SHP77 treated with DMSO at 0.1 percent for 48 hours (cell line): ENCODE measurements at places on chromosomes 2 and 18.

GRCh38 chr2:157216286-157216965 is 41.1 kb upstream of the GALNT5 start:
- DNase-seq, result no peak

GRCh38 chr2:45928946-45929345 is 277.5 kb downstream of the PRKCE start:
- DNase-seq, result no peak

- DNase-seq, result no peak
Observed at GRCh38 chr2:45778720-45779171, 127.3 kb downstream of the PRKCE start.

DNA sequence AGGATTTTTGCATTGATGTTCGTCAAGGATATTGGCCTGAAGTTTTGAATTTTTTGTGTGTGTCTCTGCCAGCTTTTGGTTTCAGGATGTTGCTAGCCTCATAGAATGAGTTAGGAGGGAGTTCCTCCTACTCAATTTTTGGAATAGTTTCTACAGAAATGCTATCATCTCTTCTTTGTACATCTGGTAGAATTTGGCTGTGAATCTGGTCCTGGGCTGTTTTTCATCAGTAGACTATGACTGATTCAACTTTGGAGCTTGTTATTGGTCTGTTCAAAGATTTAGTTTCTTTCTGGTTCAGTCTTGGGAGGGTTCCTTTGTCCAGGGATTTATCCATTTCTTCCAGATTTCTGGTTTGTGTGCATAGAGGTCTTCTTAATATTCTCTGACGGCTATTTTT is 166.7 kb downstream of the ST6GAL2 start:
- DNase-seq, result no peak

GRCh38 chr2:232779465-232779864 is 3.1 kb upstream of the KCNJ13 start:
- DNase-seq, result no peak

GRCh38 chr2:36800381-36800780 is 103.9 kb downstream of the VIT start:
- no peak for DNase-seq

GRCh38 chr2:239692362-239692851 is 291.6 kb upstream of the HDAC4 start:
- DNase-seq, result no peak

DNA sequence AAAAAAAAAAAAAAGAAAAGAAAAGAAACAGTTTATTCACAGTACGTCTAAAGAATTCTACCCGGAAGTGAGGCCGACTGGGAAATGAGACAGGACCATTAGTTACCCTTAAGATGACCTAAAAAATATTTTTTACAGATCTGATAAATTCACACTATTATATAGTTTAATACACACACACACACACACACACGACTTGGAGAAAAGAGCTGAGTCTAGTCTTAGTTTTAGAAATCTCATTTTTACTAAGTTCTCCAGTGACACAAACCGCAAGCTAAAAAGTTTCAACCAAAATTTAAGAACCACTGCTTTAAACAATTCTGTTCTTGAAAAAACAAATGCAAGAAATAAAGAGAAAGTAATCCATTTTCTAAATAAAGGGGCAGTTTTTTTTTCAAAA is 27.1 kb downstream of the ST3GAL5 start:
- no peak for DNase-seq

DNA sequence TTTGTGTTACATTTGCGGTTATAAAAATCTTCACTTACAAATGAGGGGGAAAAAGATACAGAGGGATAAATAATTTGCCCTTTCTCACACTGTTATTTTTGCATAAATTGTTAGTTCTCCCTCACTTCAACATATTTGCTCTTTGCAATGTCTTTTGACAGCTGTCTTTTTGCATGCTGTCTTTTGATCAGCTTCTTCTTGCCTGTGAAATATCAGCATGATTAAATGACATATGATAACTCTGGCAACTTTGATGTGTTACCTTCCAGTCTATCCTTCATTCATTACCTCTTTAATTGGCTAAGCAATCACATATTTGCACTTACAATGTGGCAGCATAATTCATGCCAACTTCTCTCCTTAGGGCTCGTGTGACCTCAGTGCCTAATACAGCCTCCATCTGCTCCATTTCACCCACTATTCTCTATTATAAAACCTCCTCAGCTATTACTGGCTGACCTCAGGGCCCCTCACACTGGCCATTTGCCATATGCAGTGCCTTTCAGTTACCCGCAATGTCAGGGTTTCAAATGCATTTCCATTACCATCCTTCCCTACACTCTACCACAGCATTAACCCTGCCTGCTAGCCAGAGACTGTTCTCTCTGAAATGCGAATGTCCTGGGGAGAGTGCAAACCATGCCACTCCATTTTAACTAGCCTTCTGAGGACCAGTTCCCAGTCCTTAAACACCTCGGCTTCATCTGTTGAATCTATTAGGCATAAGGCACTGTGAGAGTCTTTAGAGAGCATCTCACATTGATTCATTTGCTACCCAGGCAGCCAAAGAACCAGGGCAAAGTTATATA is 1056.6 kb upstream of the CHAC2 start:
- DNase-seq, result no peak

DNA sequence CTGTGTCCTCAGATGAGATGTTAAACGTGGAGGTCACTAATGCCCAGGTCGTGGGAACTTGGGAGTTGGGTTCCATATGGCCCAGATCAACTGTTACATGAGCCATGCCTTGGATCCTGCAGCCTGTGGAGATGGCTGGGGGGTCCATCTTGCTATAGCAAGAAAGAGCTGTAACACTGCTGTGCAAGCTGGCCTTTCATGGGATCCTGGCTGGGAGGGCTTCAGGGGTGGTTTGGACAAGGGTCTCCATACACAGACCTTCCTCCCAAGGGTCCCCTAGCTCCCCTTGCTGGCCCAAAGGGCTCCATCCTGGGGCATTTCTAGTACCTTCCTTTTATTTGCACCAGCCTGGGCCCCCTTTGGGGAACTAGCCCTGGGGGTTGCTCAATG is 337.7 kb downstream of the DYSF start:
- DNase-seq, result no peak

GRCh38 chr2:188046437-188046836 is 245.2 kb upstream of the GULP1 start:
- no peak for DNase-seq

DNA sequence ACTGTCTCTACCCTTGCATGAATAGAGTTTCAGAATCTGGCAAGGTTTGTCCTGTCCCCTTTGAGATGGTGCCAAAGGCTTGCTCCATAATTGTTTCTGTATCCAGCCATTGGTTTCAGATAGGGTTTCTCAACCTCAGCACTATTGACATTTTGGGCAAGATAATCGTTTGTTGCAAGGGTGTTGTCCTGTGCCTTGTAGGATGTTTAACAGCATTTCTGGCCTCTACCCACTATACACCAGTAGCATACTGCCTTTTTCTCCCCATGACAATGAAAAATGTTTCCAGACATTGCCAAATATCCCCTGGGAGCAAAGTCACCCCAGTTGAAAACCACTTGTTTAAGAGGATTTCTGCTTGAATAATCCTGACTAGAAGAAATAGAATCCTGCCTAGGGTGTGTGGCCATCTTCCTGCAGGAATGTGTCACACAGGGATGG is 126.8 kb downstream of the CDC42EP3 start:
- no peak for DNase-seq

- DNase-seq, result no peak
Observed at GRCh38 chr18:55515941-55516710, 71.9 kb downstream of the TCF4 start.

- no peak for DNase-seq
Observed at GRCh38 chr18:35797948-35798347, 174.5 kb upstream of the RMP24 start.

- no peak for DNase-seq
Observed at GRCh38 chr2:48248251-48248933, 281.6 kb upstream of the STON1 start.

- DNase-seq, result no peak
Observed at GRCh38 chr2:7437141-7437540, 519.9 kb downstream of the RNF144A start.

- DNase-seq, result no peak
Observed at GRCh38 chr2:54830546-54830945, 107.1 kb downstream of the EML6 start.

DNA sequence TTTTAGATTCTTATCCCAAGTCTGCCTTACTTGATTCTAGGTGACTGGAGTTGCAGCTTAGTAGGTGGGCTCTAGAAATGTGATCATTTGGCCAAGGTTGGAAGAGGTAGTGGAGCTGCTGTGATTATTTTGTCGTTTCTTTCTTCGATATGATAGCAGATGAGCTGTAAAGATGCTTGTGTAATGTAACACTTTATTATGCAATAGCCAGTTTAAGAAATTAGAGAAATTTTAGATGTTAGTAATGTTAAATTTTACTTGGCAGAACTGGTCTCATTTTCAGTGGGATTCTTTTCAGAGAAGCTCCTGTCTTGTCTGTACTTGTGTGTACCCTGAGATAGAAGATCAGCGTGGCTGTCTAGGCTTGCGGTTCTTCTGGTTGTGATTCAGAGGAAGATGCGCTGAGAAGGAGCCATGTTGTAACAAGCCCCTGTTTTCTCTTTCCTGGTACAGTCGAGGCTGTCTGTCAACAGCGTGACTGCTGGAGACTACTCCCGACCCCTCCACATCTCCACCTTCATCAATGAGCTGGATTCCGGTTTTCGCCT is 9.3 kb downstream of the TSN start:
- no peak for DNase-seq

- DNase-seq, result no peak
Observed at GRCh38 chr18:7813131-7813530, 246.0 kb downstream of the PTPRM start.

DNA sequence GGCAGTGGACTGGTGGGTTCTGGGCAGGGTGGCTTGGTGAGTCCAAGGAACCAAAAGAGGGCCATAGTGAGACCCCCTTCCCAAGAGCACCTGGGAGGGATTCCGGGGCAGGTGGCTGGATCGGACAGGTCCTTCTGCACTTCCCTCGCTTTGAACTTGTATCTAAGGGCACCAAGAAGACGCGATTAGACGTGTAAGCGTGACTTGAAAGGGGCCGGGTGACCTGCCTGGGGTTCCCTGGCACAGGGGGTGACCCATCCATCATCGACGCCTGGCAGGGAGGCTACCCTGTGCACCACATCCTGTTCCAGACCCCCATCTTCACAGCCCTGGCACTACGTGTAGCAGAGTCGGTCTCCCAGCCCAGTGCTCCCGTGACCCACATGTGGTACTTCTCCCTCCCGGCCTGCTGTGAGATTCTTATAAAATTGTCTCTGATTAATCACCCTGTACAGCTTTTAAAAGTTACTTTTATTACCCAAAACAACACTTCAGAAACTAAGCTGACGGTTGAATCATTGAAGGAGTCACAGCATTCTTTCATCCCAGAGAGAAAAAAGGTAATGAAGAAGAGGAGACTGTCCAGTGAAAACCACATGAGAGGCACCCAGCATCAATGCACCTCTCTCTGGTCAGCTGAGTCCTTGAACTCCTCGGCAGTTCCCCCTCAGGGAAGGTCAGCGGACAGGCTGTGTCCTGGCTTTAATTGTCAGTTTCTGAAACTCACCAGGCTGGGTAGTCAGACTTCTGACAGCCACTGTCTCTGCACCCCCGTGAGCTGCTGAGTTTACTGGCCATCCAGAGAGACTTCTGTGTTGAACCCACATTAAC is 13.0 kb downstream of the SH3BP4 start:
- DNase-seq, result no peak

DNA sequence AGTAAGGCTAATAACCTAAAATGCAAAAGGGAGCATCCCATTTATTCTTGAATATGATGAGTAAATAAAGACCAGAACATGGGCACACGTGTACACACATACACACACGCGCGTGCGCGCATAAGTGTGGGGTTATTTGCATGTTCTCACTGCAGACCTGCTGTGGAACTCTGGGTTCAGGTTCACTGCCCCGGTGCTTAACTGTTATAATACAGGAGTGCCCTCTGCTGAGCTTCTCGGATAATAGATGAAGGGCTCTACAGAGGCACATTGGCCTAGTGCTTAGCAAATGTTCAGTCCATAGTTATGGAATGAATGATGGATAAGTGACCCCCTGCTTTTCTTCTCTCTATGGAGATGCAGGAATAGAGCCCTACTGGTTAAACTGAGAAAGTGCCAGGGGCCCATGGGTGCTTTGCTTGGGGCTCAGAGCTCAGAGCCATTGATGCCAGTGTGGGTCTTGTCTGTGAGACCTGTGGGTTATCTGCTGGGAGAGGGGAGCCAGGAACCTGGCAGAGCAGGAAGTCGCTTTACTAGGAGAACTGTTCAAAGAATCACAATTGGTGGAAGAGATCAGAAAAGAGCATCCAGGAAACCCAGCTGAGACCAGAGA is 3.6 kb upstream of the ARL4C start:
- DNase-seq, result peak; percentile 69

DNA sequence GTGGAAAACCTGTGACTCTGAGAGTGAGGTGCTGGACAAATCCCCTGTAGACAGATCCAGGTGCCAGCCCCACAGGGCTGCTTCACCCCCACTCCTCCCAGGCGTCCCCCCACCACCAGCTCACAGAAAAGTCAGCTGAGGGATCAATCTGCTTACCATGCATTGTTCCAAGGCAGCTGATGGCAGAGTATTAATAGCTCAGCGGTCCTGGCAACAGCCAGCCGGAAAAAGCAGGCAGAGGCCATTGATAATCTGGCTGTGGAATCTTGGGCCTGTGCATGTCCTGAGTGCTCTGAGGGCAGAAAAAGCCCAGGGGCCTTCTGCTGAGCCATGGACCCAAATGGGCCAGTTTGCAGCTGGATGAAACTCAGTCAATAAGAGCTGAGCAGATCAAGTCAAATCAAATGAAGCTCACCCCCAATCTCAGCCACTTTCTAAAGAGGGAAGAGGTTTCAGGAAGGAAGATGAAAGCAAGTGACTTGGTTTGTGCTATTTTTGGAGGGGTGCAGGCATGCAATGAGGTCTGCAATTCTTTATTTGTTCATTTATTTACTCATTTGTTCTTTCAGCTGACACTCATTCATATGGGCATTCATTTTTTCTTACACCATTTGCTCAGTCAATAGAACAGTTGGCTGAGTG is 63.4 kb downstream of the GYPC start:
- no peak for DNase-seq

DNA sequence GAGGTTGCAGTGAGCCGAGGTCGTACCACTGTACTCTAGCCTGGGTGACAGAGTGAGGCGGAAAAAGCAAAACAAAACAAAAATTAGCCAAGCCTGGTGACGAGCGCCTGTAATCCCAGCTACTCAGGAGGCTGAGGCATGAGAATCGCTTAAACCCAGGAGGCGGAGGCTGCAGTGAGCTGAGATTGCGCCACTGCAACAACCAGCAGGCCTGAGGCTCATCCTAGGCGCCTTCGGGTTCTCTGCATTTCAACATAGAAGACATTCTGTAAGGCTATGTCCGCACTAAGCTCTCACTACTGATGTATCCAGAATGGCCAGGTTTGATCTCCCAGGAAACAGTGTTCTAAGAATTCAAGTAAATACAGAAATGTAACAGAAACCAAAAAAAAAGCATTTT is 23.5 kb downstream of the PTPN2 start:
- no peak for DNase-seq
